Suppressor macrophage treated with lipopolysaccharide for 1 hour (primary cell): ENCODE measurements at places on chromosomes 6 and 20.

DNA sequence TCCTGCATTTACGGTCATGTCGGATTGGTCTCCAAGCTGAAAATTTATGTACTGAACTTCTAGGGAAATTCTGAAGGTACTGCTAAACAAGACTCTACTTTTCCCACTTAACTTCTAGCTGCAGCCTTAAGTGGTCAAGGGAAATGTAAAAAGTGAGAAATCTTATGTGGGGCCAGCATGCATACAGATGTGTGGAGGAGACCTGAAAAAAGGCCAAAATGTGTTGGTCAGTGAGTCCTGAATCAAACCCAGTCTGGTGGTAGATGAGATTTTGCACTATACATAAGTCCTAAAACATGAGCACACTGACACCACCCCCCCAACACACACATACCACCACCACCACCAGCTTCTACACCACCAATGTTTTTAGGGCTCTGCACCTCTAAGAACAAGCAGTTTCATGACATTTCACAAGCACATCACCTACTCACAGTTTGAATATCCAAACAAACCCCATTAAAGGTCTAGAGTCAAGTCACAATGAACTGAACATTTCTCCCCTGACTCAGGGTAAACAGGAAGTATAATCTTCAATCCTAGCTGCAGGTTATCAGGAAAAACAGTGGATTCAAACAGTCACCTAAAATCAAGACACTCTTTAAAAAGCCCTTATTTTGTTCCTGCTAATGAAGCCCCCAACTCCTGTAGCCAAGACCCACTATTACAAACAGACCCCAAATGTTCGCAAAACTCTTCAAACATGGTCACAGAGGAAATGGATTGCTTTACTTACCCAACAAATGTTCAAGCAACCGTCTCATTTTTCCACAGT, 1.6 kb downstream of the ZMYND8 start:
- DNase-seq, result no peak

DNA sequence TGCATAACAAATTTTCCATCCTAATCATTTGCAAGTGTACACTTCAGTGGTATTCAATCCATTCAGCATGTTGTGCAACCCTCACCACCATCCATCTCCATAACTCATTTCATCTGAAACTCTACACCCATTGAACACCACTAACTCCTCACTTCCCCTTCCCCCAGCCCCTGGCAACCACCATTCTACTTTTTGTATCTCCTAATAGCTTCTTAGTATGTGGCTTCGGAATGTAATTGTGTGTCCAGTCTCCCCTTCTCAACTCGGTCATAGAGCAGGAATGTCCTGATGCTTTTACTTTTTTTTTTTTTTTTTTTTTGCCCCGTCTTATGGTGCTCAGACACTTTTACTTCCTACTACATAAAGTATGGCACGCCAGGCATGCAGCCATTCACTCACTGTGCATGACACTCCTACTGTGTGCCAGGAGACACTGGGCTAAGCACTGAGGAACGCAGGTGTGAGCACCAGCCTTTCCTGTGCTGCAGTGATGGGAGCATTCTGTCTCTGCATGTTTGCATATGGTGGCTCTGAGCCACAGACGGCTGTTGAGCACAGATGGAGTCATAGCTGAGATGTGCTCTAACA, 15.3 kb downstream of the HCK start:
- no peak for DNase-seq

- no peak for DNase-seq
Measured at GRCh38 chr6:125766641-125767040, 17.2 kb downstream of the HEY2 start.

DNA sequence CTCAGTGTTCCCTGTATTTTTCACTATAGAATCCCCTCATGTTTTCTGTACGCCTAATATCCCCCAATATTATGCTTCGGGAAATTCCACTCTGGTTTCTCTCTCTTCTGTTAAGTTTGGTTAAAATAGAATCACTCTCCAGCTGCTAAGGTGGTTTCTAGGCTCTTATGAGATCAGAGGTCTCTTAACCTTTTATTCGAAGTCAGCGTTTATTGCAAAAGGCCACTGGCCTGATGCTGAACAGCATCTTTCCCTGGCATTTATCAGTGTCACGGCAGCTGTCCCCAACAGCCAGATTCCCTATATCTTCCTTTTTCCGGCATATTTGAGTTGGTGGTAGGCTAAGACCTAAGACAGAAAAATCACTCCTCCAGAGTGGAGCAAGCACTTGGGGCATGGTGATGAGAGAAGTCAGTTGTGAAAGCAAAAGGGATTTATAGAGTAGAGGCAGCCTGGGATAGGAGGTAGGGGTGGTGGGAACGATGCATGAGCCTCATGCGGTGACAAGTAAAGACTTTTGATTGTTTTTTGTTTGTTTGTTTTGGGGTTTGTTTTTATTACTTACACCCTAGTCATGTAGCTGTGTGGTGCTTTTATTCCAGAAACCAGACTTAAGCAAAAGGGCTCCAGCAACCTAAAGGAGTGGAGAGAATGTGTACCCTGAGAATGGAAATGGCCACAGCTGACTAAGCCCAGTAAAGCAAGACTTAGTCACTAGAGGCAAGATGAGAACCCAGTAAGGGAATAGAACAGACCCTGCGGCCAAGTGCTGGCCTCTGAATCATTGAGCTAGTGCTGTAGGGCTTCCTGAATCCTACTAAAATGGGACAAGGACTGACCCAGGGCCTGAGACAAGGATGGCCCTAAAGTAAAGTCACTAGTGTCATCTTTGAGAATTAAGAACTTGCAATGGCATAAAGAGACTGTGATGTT, 233.0 kb upstream of the PRND start:
- DNase-seq, result peak; percentile 17

DNA sequence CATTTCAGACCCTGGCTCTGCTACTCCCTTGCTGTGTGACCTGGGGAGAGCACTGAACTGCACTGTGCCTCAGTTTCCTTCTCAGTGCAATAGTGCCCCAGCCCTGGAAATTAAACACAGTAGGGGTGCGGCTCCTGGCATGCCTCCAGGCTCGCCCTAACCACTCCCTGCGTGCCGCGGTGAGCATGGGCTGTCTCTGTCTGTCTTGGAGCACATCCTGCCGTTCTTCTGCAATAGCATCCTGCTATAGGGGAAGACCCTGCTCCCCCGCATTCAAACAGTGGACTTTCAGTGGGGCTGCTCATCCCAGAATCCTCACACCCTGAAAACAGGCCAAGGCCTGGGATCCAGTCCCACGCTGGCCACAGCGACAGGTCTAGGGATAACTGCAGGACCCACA, 129.5 kb downstream of the FOXC1 start:
- DNase-seq, result no peak

DNA sequence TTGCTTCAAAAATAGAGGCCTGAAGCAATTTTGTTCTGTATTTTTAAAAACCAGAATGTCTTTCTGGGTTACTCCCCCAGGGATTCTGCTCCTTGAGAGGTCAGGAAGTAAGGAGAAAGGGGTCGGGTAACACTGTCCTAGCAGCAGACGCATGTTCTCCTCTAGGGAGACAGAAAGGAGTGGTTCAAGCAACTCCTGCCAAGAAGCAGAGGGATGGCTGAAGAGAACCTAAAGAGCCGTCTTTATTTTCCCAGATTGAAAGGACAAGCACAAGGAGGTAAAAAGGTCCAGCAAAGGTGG, 58.0 kb upstream of the SLC4A11 start:
- DNase-seq, result no peak

GRCh38 chr20:57628047-57628961, 8.1 kb upstream of the ZBP1 start:
- peak; percentile 91 for DNase-seq

GRCh38 chr6:39453241-39453640, 130.7 kb upstream of the KCNK16 start:
- no peak for DNase-seq

GRCh38 chr20:1371202-1371782, 21.6 kb downstream of the FKBP1A start:
- DNase-seq, result no peak

GRCh38 chr6:109655761-109656262, 35.2 kb downstream of the AK9 start:
- no peak for DNase-seq

GRCh38 chr6:1615853-1616420, 6.2 kb downstream of the FOXC1 start:
- no peak for DNase-seq

DNA sequence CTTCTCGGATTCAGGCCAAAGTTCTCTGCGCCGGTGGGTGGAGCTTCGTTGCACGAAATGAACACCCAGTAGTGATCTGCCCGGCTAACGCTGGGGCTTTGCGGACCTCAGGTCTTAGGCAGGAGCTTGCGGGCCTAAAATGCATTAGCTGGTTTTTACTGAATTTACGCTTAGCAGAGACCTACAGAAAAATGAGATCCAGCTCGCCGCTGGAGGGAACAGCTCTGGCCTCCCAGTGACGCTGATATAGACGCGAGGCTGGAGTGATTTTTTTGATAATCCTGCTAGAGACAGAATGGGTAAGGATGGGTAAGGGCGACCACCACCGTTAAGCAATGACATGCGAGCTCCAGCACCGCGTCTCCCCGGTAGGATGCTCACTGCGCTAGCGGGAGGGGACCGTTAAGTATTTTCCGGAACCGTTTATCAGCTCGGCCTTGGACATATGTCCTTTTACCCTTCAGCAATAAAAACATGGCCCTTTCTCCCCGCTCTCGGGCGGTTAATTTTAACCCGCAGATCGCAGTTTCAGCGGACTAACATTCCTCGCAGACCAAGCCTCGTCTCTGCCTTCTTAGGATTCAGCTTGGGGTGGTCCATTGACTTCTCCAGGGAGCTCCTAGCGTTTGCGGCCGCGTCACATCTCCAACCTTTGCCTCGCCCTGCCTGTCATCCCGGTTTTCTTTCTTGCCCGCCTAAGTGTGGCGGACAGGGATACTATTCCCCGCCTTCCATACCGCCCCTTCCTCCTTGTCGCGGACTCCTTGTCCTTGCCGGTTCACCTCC, 109.3 kb downstream of the GPX5 start:
- no peak for DNase-seq

GRCh38 chr6:83735461-83735860, 26.6 kb upstream of the SNAP91 start:
- DNase-seq, result no peak

DNA sequence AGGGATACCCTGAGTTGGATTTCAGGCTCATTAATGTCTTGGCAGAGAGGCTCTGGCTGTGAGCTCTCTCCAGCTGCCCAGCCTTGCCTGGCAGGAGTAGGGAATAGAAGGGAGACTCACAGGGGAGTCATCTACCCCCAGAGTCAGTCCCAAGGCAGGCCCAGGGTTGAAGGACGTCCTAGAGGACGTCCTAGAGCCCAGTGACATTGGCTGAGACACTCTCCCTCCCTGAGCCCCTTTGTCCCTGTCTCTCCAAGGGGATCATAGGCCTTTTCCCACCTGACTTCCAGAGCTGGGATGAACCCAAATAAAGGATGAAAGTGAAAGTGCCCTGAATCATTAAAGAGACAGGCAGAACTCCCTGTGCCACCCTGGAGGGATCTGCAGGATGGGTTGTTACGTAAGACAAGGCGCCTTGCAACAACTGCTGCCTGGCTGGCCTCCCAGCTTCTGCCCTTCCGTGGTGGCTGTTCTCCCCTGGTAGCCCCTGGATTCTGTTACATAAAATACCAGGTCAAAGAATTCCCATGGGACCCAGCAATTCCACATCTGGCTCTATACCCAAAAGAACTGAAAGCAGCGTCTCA, 53.6 kb upstream of the SIRPA start:
- DNase-seq, result peak; percentile 48

GRCh38 chr6:110039981-110040383, 61.9 kb downstream of the GPR6 start:
- peak; percentile 18 for DNase-seq
